SJSA1 (cell line): ENCODE measurements at places on chromosomes 12 and 14. TPM values are rescaled to one million over a fixed set of nuclear protein-coding genes. Genes with fewer than 3 reads are reported as not detected.

DNA sequence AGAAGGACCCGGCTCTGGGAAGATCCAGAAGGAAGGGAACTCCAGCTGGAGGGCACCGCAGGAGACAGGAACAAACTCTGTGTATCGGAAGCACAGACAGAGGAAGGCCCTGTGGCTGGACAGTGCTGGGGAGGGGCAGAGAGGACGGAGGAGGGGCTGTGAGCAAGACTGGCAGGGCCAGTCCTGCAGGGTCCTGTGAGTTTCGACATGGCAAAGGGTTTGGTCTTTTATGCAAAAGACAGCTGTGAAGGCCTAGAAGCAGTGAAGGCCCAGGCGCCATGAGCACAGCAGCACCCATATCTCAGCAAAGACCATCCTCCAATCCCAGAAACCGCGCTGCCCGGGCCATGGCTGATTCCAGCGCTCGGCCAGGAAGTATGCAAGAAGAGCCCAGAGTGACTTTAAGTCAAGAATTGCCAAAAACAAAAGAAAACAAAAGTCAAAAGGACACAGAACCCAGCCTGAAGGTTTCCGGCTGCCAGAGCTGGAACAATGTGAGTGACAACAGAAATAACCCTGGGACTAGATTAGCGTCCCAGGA is 126.5 kb downstream of the NCOR2 start:
- H3K4me3 ChIP-seq = no peak overlapping the region
- H3K36me3 ChIP-seq = peaks cover 62% of the 10 kb centered on the region
- peak; percentile 59 for DNase-seq
- H3K27ac ChIP-seq = peak overlapping the region; percentile 97
- H3K4me1 ChIP-seq = peaks cover 56% of the 10 kb centered on the region

The CYP27B1 gene
- 12.9 and 21.9 TPM in 2 replicates for total RNA-seq

DNA sequence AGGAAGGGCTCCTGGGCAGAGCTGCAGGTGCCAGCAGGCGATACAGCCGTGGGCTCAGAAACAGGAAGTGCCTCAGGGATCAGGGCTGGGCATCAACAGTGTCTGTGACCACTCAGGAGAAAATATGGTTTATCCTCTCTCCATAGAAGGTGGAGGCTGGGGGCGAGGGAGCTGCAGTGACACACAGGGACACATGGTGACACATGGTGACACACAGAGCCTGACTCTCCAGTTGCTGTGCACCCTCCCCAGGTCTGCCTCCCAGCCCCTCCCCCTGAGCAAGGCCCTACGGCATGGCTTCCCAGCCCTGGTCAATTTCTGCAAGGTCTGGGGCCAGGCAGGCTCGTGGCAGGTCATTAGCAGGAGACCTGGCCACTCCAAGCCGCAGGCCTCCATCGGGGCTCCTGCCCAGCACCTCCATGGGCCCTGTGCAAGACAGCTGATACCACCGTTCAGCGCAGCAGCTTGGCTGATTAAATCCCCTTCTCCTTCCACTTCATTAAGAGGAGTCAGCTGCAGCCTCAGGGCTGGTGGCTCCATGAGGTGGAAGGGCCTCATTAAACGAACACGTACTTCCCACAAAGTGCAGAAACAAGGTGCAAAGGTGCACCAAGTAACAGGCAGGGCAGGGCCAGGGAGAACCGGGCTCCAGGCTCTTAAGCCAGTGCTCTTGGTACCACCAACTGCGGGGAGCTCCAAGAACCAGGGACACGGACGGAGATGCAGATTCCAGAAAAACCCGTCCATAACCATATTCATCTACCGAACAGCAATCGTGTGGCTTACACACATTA is 60.7 kb downstream of the CCNK start:
- no peak overlapping the region for H3K27ac ChIP-seq
- H3K36me3 ChIP-seq = no peaks in the 10 kb centered on the region
- no peaks in the 10 kb centered on the region for H3K27me3 ChIP-seq
- DNase-seq = no peak
- peaks cover 27% of the 10 kb centered on the region for H3K4me1 ChIP-seq

The ENO2 gene
- total RNA-seq = 5.3 and 7.1 TPM in 2 replicates

The DLST gene
- total RNA-seq = 28.4 and 34.9 TPM in 2 replicates

DNA sequence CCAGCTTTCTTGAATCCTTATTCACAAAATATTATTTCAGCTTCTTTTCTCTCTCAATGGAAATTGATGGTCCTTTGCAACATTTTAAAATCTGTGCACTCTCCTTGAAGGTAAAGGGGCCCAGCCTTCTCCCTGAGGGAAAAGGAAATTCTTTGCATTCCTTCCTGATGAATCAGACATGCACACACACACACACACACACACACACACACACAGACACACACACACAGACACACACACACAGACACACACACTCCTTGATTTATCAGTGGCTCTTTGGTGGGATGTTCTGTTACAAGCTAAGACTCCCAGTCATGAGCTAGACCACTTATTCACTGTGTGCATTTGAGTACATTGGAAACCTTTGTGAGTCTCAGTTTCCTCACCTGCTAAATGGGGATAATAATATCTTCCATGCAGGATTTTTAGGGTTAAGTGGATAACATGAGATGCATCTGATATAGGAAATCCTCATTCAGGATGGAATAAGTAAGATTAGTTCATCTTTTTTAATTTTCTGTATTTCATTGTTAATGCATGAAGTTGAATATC is 45.1 kb upstream of the HMGA2 start:
- no peaks in the 10 kb centered on the region for H3K36me3 ChIP-seq
- DNase-seq = peak; percentile 100
- H3K4me1 ChIP-seq = peaks cover 36% of the 10 kb centered on the region
- no peaks in the 10 kb centered on the region for H3K27me3 ChIP-seq
- peak overlapping the region; percentile 47 for H3K27ac ChIP-seq

The TEX52 gene
- not detected in 2 replicates for total RNA-seq

GRCh38 chr14:61217516-61217915 is 63.6 kb downstream of the TMEM30B start:
- H3K36me3 ChIP-seq = no peaks in the 10 kb centered on the region
- H3K27ac ChIP-seq = no peak overlapping the region

- H3K4me3 ChIP-seq = no peak overlapping the region
- no peak overlapping the region for H3K27ac ChIP-seq
- 0 out of 2 replicates have a peak, but pooled peaks cover 4% of the 10 kb centered on the region for H3K36me3 ChIP-seq
- DNase-seq = no peak
- H3K4me1 ChIP-seq = peaks cover 46% of the 10 kb centered on the region
- no peaks in the 10 kb centered on the region for H3K27me3 ChIP-seq
These were observed 12.7 kb downstream of the SPTLC2 start for GRCh38 chr14:77603654-77604255.

The SLC6A15 gene
- total RNA-seq = 0.16 and 0.18 TPM in 2 replicates

The NKX2-1 gene
- not detected in 2 replicates for total RNA-seq

GRCh38 chr12:108814462-108815211 is 42.7 kb downstream of the SSH1 start:
- no peak for DNase-seq
- H3K36me3 ChIP-seq = peaks cover 92% of the 10 kb centered on the region
- peaks cover 9% of the 10 kb centered on the region for H3K4me1 ChIP-seq

- no peaks in the 10 kb centered on the region for H3K4me1 ChIP-seq
- H3K27ac ChIP-seq = no peak overlapping the region
- no peaks in the 10 kb centered on the region for H3K36me3 ChIP-seq
- H3K27me3 ChIP-seq = no peaks in the 10 kb centered on the region
- no peak overlapping the region for H3K4me3 ChIP-seq
- no peak for DNase-seq
These were observed 216.0 kb downstream of the AKAP6 start for GRCh38 chr14:32545095-32545494.

DNA sequence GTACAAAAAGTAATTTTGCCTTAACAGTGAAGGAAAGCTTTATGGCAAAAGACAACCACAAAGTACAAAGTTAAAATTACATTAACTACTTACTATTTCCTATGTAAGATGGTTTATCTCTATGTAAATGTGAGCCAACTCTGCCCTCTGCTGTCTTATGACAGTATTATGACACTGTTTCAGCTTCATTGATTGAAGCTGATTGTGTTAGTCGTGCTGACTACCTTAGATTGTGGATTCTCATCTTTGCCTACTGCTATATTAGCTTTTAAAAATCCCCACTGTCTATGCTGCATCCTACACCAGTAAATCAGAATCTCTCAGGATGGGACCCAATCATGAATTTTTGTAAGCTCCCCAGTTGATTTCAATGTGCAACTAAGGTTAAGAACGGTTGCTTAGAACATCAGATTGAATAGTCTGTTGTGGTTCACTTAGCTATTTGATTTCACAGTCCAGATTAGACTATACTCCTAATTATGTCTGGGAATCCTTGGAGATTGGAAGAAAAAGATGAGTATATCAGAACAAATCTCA is 12.2 kb upstream of the SPTB start:
- DNase-seq = no peak
- peaks cover 5% of the 10 kb centered on the region; the same call in 1 of the 2 replicates for H3K27me3 ChIP-seq
- H3K4me1 ChIP-seq = no peaks in the 10 kb centered on the region
- H3K4me3 ChIP-seq = no peak overlapping the region
